HS-5 (cell line): ENCODE measurements at places on chromosomes 11 and 22.

GRCh38 chr11:85831050-85831449 is 20.1 kb upstream of the SYTL2 start:
- no peak for DNase-seq

- DNase-seq, result peak; percentile 20
Observed at GRCh38 chr11:23021287-23021863, 161.1 kb upstream of the CCDC179 start.

- no peak for DNase-seq
Observed at GRCh38 chr11:131712897-131713296, 342.5 kb downstream of the NTM start.

GRCh38 chr11:34623463-34623862 is 2.6 kb downstream of the EHF start:
- DNase-seq, result no peak

DNA sequence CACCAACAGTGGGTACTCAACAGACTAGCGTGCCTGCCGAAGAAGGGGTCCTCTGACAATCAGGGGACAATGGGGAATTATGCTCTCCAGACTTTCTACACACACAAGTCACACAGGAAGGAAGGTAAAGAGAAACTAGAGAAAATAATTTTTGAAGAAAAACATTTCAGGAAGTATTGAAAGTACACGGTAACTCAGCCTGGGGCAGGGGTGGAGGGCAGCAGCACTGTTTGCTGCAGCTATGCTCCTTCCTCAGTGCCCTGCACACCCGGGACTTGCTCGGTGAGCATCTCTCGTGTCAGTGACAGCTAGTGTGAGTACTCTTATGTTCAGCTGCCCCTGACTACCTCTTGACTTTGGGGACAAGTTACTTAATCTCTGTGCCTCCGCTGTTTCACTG is 18.0 kb upstream of the APOA1 start:
- DNase-seq, result no peak

GRCh38 chr11:69005631-69006368 is 7.2 kb downstream of the MRGPRF start:
- no peak for DNase-seq

DNA sequence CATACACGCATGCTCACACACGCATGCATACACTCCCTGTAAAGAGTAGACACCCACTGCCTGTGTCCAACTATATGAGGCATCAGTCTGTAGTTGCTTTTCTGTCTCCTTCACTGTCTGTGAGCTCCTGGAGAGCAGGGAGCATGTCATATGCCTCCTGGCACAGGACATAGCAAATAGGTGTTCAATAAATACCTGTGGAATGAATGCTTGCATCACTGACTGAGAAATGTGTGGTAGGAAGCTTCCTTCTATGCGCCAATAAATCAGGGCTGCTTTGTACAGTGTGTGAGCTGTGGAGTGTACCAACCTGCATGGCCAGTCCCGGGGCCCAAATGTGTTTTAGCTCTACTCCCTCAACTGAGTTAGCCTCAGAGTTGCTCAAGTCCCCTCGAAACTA is 37.2 kb upstream of the NAV2 start:
- DNase-seq, result no peak

- DNase-seq, result no peak
Observed at GRCh38 chr11:440065-441042, 1.5 kb downstream of the ANO9 start.

GRCh38 chr22:49229483-49230193 is 598.0 kb downstream of the BRD1 start:
- no peak for DNase-seq
